ENCODE measurements at places on chromosomes 2 and 18. TPM values are rescaled to one million over a fixed set of nuclear protein-coding genes. Genes with fewer than 3 reads are reported as not detected.

Gene HOXD8
- total RNA-seq: 3.3 TPM

Gene RND3
- total RNA-seq: 21.0 TPM

Gene MOCOS
- 2.9 TPM for total RNA-seq

Gene SH3BP4
- 14.9 TPM for total RNA-seq

DNA sequence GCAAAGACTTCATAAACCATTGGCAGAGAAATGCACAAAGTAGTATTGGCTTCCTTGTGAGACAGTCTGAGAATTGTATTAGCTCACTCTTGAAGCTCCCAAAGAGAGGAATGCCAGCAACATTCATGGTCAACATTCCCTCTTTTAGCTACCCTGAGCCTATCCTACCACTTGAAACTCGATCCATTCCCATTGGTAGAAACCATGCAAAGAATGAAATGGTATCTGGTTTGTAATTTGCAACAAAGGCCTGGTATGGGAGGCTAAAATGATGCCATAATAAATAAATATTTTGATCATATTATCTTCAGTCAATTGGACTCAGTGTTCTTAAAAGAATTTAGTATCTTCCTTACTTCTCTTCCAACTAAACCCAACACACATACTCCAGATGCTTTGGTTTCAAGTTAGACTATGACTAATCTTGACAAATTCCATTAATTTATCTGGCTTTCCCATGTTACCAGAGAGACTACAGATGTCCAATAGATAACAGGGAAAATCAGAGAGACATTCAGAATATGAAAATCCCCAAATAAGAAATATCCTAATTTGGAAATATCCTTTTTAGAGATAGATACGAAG lies 102.9 kb downstream of the DHRS9 start:
- H3K27me3 ChIP-seq: no peaks in the 10 kb centered on the region
- H3K36me3 ChIP-seq: no peaks in the 10 kb centered on the region
- no peak for DNase-seq
- H3K4me1 ChIP-seq: no peaks in the 10 kb centered on the region
- H3K27ac ChIP-seq: no peak overlapping the region
- no peak overlapping the region for H3K4me3 ChIP-seq

GRCh38 chr2:178397002-178397605 lies 53.9 kb downstream of the PRKRA start:
- no peak overlapping the region for H3K4me3 ChIP-seq
- peaks cover 63% of the 10 kb centered on the region for H3K36me3 ChIP-seq
- no peaks in the 10 kb centered on the region for H3K4me1 ChIP-seq
- no peak overlapping the region for H3K27ac ChIP-seq
- no peaks in the 10 kb centered on the region for H3K27me3 ChIP-seq

- H3K36me3 ChIP-seq: no peaks in the 10 kb centered on the region
- no peaks in the 10 kb centered on the region for H3K27me3 ChIP-seq
- DNase-seq: no peak
- H3K27ac ChIP-seq: no peak overlapping the region
These were observed 193.2 kb downstream of the CLIP4 start for GRCh38 chr2:29308366-29308765.

Gene SCN3A
- 0.10 TPM for total RNA-seq

Gene ARHGEF4
- total RNA-seq: 4.2 TPM

GRCh38 chr2:16639431-16639830 lies 26.2 kb downstream of the CYRIA start:
- H3K36me3 ChIP-seq: no peaks in the 10 kb centered on the region
- peaks cover 55% of the 10 kb centered on the region for H3K4me1 ChIP-seq
- peak overlapping the region; percentile 73 for H3K27ac ChIP-seq
- H3K27me3 ChIP-seq: no peaks in the 10 kb centered on the region
- no peak for DNase-seq

GRCh38 chr2:190811811-190812210 lies 68.8 kb upstream of the GLS start:
- no peak for DNase-seq
- no peak overlapping the region for H3K27ac ChIP-seq
- no peaks in the 10 kb centered on the region for H3K36me3 ChIP-seq
- no peak overlapping the region for H3K4me3 ChIP-seq

Gene VWA3B
- total RNA-seq: 0.24 TPM

DNA sequence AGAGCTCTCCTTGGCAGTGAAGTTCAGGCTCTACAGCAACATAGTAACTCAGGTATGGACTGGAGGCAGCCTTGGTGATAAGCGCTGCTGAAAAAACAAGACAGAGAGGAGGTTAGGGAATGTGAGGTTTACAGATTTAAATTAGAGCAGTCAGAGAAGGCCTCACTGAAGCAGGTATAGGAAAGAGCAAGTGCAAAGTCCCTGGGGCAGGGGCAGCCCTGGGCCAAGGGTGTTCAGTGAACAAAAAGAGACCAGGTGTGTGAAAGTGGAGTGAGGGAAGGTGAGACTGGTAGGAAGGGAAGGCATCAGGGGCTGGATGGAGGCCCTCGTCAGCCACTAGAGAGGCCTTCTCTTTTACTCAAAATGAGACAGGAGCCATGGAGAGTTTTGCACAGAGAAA lies 89.6 kb downstream of the LAMA3 start:
- no peaks in the 10 kb centered on the region for H3K36me3 ChIP-seq
- H3K4me3 ChIP-seq: no peak overlapping the region
- no peak overlapping the region for H3K27ac ChIP-seq
- no peaks in the 10 kb centered on the region for H3K4me1 ChIP-seq

DNA sequence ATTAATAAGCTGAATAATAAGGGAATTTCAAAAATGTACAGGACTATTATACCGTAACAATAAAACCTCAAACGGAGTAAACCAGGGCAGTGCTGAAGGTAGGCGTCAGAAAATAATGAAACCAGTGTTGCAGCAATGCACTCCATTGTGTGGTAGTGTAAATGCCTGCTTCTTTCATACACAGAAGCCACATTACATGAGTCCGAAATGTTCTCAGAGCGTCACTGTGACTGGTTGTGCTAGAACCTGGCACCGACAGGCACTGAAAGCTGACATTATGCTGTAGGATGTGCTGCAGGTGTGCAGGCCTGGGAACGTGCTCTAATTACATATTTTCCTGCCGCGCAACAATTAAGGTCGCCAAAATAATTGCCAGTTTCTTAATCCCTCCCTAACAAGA lies 53.3 kb downstream of the ZEB2 start:
- H3K4me1 ChIP-seq: peaks cover 7% of the 10 kb centered on the region
- DNase-seq: no peak
- no peaks in the 10 kb centered on the region for H3K27me3 ChIP-seq
- H3K27ac ChIP-seq: no peak overlapping the region
- no peaks in the 10 kb centered on the region for H3K36me3 ChIP-seq

- no peak overlapping the region for H3K4me3 ChIP-seq
- no peaks in the 10 kb centered on the region for H3K4me1 ChIP-seq
- H3K27ac ChIP-seq: no peak overlapping the region
- no peak for DNase-seq
- H3K27me3 ChIP-seq: no peaks in the 10 kb centered on the region
These were observed 15.3 kb downstream of the TTC21B start for GRCh38 chr2:165938237-165938636.

DNA sequence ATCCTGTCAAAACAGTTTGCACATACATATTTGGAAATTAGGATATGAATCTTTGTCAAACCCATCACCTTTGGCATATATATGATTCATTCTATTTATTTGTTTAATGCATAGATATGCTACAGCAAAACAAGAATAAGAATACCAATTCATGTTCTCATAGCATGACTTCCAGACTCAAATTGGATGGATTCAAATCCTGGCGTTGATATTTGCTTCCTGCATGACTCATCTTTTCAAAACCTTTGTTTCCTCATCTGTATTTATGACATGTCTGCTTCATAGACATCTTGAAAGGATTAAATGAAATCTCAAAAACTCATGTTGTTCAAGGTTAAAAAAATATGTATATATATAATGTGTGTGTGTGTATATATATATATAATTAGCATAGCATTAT lies 261.3 kb downstream of the MBD5 start:
- no peaks in the 10 kb centered on the region for H3K4me1 ChIP-seq
- no peak overlapping the region for H3K4me3 ChIP-seq
- H3K36me3 ChIP-seq: no peaks in the 10 kb centered on the region
- no peak for DNase-seq
- no peak overlapping the region for H3K27ac ChIP-seq

DNA sequence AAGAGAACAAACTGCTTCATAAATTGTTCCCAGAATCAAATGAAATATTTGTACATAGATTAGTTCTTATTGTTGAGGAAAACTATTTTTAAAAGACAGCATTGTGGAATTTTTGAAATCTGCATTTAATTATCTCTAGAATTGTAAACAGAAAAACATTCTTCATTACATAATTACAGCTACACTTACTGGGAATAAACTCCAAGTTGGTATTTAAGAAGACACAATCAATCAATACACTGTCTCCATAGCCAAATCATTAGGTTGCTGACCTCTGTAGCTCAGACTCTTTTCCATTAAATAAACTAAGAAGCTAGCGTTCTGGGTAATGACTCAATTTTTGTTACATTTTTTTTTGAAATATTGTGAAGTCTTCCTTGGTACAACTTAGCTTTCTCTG lies 70.2 kb upstream of the PIEZO2 start:
- no peaks in the 10 kb centered on the region for H3K27me3 ChIP-seq
- H3K4me3 ChIP-seq: no peak overlapping the region

GRCh38 chr2:108786354-108787215 lies at the start of gene CCDC138:
Gene CCDC138 (plus strand): TSS chr2:108786771. CDS start chr2:108786823, 52 bp downstream.
- H3K4me1 ChIP-seq: peaks cover 6% of the 10 kb centered on the region
- H3K27me3 ChIP-seq: no peaks in the 10 kb centered on the region
- H3K27ac ChIP-seq: peak within 1 kb of the TSS; percentile 67
- peaks cover 56% of the 10 kb centered on the region for H3K36me3 ChIP-seq

DNA sequence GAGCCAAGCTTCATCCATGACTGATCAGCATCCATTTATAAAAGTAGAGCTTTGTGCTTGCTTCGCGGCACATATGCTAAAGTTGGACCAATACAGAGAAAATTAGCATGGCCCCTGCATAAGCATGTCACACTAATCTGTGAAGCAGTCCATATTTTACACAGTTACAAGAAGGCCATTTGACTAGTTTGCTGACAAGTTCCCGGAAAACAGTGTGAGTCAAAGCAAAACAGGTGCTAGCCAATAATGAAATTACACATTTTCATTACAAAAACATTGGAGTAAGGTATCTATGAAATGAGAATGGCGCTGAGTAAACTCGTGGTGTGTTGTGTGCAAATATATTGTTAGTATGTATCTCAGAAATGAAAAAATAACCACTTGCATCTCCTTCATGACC lies 4.7 kb downstream of the ANKRD62 start:
- no peak for DNase-seq
- H3K36me3 ChIP-seq: no peaks in the 10 kb centered on the region
- no peak overlapping the region for H3K4me3 ChIP-seq
- H3K27me3 ChIP-seq: no peaks in the 10 kb centered on the region

- no peaks in the 10 kb centered on the region for H3K27me3 ChIP-seq
- H3K27ac ChIP-seq: no peak overlapping the region
- no peaks in the 10 kb centered on the region for H3K36me3 ChIP-seq
- DNase-seq: no peak
These were observed 105.3 kb downstream of the GLI2 start for GRCh38 chr2:120840795-120841487.

Gene LRRC30
- total RNA-seq: 1.5 TPM

Gene CRYGD
- not detected for total RNA-seq

DNA sequence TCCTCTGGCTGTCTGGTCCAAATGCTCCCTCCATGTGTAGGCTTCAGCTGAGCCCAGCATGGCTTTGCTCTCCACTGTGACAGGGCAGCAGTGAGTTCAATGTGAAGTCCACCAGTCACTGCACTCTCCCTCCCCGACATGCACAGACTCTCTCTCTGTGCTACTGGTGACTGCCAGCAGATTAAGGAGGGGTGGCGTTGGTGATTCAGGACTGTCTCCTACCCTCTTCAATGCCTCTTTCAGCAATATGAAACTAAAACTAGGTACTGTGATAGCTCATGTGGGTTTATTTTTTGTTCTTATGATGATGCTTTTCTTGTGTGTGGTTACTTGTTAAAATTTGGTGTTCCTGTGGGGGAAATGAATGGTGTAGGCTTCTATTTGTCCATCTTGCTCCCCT lies 201.0 kb upstream of the RBMS1 start:
- no peak overlapping the region for H3K27ac ChIP-seq
- DNase-seq: no peak
- H3K36me3 ChIP-seq: no peaks in the 10 kb centered on the region

GRCh38 chr2:167294776-167295140 lies 406.5 kb downstream of the XIRP2 start:
- peaks cover 9% of the 10 kb centered on the region for H3K4me1 ChIP-seq
- DNase-seq: no peak
- H3K27ac ChIP-seq: no peak overlapping the region
- H3K27me3 ChIP-seq: peaks cover 11% of the 10 kb centered on the region

Gene UBXN2A
- total RNA-seq: 23.5 TPM

- no peak overlapping the region for H3K4me3 ChIP-seq
- H3K36me3 ChIP-seq: no peaks in the 10 kb centered on the region
- no peaks in the 10 kb centered on the region for H3K27me3 ChIP-seq
These were observed 81.1 kb downstream of the SLC66A3 start for GRCh38 chr2:11236335-11236734.

DNA sequence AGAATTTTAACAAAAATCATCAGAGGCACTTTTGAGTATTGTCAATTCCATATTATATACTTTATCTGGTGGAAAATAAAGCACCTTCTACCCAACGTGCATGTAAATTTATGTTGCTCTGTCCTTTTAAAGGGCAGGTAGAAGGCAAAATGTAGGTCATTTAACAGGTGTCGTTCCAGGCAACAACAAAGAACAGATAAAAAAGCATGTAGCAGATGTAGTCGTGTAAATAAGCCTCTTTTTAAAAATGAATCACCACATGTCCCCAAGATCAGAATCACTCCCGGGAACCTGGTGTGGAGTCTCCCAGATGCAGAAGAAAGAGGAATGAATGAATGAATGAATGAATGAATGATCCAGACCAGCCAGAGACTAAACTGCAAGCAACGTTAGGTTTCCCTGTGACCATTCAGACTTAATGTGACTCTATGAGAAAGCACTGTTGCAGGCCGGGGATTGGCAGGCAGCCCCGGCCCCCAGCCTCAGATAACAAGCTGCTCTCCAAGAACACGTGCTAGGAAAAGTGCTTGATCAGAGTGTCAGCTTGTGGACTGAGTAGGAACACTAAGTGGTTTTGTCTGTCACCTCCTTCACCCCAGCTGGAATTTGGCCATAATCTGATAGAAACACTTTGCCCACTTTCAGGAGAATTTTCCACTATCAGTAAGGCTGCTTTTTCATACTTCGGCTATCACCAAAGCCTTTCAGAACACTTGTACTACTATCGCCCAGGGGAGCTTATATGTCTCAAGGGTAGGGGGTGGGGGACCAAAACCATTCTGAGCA lies 100.6 kb downstream of the CDK15 start:
- H3K36me3 ChIP-seq: no peaks in the 10 kb centered on the region
- H3K4me3 ChIP-seq: no peak overlapping the region
- DNase-seq: no peak
- no peak overlapping the region for H3K27ac ChIP-seq

Gene HOXD1
- not detected for total RNA-seq

DNA sequence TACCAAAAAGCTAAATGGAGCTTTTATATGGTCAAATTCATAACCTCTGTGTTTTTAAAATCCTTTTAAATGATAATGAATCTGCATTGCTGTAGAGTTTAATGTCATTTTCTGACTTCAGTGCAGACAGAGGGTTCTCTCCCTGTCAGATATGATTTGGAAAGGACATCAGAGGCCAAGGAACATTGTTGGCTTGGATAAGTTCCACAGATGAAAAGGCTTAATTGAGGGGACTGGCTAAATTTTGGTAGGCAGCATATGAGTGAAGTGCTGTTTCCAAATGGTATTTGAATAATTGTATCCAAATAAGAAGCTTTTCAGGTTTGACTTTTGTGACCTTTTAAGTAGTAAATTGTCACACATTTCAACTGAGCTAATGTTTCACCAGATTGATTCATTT lies 124.6 kb upstream of the KCNH7 start:
- no peak overlapping the region for H3K27ac ChIP-seq
- H3K27me3 ChIP-seq: no peaks in the 10 kb centered on the region
- H3K4me3 ChIP-seq: no peak overlapping the region
- no peaks in the 10 kb centered on the region for H3K36me3 ChIP-seq
- DNase-seq: no peak

Data from psoas muscle (tissue), 8 donors.